Activated naive CD8-positive, alpha-beta T cell treated with anti-CD3 and anti-CD28 coated beads, Interleukin-2, amount 50 U/mL, for 16 hours (primary cell): ENCODE measurements at places on chromosomes 2 and 18.
A peak's percentile ranks its signal among the peaks of the same experiment; 100 is the strongest.

GRCh38 chr18:46736135-46736534 is 20.7 kb downstream of the ST8SIA5 start:
- DNase-seq: no peak

DNA sequence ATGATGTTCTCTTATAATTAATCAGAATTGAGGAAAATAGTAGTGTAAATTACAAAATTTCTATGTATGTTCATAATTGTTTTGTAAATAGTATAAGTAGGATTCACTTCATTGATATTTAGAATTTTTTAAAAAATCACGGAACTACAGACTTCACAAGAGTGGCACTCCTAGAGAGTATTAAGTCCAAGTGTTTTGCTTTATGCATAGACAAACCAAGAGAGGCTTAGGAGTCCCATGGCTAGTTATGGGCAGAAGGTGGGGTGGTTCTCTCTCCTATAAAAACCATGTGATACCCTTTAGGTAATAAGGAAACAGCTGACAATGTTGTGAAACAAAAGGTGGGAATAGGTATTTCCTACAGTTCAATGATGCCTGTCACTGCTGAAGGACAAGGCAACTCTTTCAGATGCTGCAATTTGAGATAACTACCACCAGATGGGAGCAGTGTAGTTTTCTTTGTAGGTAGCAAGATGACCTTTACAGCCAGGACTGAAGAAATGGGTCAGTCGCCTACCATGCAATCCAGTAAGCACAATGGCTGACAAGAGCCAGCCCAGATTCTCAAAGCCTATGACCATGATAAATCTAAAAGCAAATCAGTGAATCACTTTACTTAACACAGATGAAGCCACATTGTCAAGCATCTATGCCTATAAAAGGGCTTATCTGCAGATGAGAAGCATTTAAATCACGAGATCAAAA is 83.9 kb downstream of the AAK1 start:
- DNase-seq: no peak

GRCh38 chr2:4909346-4910009 is 782.7 kb upstream of the SOX11 start:
- no peak for DNase-seq

- DNase-seq: no peak
Measured at GRCh38 chr2:67560771-67561456, 163.8 kb downstream of the ETAA1 start.

- DNase-seq: no peak
Measured at GRCh38 chr2:180630756-180631155, 349.6 kb upstream of the UBE2E3 start.

GRCh38 chr18:45325778-45326177 is 289.5 kb upstream of the SLC14A2 start:
- no peak for DNase-seq

DNA sequence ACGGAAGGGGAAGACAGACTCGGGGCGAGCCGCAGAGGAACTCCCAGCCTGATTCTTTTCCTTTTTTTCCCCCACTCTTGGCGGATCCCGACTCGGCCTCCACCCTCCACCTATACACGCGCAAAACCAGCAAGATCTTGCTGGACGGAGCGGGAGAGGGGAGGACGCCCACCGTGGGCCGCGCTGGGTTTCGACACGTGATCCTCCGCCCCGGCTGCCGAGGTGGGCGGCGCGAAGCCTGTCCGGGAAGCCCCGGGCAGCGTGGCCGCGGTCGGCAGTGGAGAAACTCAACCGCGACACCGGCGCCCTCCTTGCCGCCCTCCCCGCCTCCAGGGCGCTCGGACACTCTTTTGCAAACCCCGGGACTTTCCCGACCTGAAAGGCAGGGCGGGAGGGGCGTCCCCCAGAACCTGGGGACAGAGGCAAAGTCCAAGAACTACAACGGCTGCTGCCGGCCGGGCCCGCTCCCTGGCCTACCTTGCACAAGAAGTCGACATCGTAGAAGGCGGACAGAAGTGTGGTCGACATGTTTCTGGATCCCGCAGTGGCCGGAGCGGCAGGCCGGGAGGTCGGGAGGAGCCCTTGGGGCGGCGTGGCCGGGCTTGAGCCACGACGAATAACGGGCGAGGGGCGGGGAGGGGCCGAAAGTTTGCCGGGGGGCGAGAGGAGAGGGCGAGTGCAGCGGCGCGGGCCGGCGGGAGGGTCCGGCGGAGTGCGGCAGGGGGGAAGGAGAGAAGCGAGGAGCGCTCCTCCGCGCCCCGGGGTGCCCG is 433 bp downstream of the ZFP36L2 start:
- DNase-seq: no peak

DNA sequence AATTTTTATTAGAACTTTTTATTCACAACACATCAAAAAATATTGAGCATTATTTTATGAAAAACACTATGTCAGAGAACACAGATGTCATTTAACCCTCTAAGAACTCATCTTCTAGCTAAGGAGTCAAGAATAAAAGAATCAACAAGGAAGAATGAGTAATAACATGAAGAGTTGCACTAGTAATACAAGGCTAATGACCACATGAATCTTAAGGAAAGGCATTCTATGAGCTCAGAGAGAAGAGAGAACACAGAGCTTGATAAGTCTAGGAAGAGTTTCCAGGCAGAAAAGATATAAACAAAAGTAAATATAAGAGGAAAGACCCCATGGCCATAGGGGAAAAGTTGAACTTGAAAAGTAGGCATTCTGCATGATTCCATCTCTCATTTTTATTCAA is 166.5 kb downstream of the MAIP1 start:
- DNase-seq: no peak

GRCh38 chr2:120036145-120036544 is 23.3 kb downstream of the EPB41L5 start:
- no peak for DNase-seq

- DNase-seq: no peak
Measured at GRCh38 chr18:54558609-54559585, 32.1 kb upstream of the DYNAP start.

DNA sequence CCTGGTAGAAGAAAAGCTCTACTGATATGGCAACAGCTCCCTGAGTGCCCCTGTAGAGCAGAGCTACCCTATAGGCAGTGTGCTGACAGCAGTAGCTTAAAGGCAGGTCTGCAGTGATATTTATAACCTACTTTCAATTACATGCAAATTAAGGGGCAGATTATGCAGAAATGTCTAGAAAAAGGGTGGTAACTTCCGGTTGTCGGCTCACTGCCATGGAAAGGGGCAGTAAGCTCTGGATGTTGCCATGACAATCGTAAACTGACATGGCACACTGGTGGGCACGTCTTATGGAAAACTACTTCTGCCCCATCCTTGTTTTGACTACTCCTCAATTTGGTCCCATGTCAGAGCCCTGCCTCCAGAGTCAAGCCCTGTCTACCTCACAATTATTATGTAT is 2.9 kb upstream of the TYMS start:
- no peak for DNase-seq

DNA sequence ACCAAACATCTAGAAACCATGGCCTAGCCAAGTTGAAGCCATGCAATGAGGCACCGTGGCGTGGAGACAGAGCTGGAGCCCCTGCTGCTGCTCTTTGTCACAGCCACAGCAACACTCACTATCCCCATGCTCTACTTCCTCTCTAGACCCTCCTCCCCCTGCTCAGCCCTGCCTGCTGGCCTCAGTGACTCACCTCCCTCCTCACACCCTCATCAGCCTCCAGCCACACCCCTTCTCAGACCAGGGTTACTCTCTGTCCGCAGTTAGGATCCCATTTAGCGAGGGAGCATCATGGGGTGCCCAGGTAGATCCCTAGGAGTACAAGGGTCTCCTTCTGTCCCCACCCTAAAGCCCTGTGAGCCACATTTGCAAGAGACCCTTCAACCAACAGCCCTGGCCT is 25.4 kb upstream of the SOX11 start:
- no peak for DNase-seq

DNA sequence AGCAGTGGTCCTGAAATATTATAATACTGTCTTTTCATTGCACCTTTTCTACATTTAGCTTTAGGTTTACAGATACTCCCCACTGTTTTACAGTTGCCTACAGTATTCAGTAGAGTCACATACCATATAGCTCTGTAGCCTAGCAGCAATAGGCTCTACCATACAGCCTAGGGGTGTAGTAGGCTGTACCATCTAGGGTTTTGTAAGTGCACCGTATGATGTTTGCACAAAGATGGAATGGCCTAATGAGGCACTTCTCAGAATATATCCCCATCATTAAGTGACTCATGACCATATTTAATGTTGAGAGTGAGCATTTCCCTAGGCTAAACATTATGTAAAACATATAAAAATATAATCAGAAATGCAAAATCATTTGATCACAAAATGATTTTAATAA is 511.3 kb upstream of the RAB12 start:
- no peak for DNase-seq

DNA sequence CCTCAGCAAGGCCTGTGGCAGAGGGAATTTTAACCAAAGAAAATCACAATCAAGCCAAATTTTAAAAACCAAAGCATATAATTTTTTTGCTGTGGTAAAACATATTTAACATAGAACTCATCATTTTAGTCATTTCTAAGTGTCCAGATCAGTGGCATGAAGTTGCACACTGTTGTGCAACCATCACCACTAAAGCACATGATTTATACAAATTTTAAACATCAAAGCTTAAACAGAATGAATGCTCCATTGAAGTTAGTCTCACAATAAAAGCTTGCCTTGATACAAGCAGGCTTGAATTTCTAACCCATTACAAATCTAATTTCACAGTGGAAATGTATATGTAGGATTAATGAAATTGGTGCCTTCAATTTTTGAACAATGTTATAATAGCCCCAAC is 31.2 kb downstream of the FTCDNL1 start:
- no peak for DNase-seq

- DNase-seq: no peak
Measured at GRCh38 chr18:6962571-6963451, 154.8 kb downstream of the LAMA1 start.

DNA sequence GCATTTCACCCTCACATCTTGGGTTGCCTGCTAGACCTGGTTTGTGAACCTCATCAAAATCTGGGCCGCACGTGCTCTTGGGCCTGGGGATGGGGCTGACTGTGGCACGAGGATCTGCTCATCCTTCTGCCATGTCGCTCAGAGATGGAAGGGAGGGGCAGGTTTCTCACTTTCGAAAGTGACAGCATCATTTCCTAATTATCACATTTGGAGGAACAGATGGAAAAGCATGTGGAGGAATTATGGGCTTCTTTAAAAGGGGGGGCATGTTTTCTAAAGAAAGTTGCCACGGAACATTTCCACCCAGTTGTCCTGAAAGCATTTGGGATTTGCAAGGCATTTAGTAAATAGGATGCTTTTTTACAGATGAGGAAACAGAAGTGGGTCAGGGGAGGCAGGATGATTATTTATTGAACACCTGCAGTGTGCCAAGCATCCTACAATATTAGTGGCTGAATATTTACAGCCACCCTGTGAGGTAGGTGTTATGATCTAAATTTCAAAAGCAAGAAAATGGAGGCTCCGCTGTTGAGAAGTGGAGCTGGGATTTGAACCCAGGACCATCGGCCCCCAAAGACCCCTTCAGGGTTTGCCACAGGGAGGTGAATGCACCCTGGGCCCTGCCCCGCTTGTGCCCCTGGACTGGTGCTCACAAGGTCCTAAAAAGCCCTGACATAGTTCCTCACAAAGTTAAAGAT is 104.2 kb upstream of the MYCN start:
- DNase-seq: no peak

- peak; percentile 6 for DNase-seq
Measured at GRCh38 chr2:157336137-157337010, 10.8 kb upstream of the ERMN start.
